Mucosa of descending colon (tissue), 3 donors: ENCODE measurements at places on chromosomes 1 and 21. TPM values are rescaled to one million over a fixed set of nuclear protein-coding genes. Genes with fewer than 3 reads are reported as not detected.

- no peak for DNase-seq
These were observed 31.3 kb upstream of the DNAJC11 start for GRCh38 chr1:6732942-6733341.

- DNase-seq = no peak
These were observed 152.3 kb downstream of the PCNX2 start for GRCh38 chr1:233143241-233143640.

- no peak for DNase-seq
These were observed 16.1 kb upstream of the FMOD start for GRCh38 chr1:203367057-203367456.

SLC45A1 gene
- 0.55 TPM for total RNA-seq

DNA sequence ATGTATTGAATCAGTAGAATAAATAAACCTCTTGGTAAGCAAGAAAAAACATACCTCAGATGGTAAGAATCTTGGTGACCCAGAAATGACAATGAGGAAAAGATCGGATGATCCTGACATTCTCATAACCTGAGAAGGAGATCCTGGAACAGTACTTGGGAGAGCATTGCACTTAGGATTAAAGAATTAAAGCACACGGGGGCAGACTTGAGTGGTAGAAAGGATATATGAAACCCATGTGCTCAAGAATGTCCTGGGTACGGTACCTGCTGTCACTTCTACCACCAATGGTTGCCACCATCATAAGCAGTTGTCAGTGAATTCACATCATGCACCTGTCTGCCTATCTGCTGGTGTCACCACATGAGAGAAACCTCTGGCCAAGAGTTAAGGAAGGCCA, 108.9 kb upstream of the GJB5 start:
- DNase-seq = no peak

HRNR gene
- total RNA-seq = not detected

- no peak for DNase-seq
These were observed 20.7 kb upstream of the SLC45A1 start for GRCh38 chr1:8297245-8297644.

DNA sequence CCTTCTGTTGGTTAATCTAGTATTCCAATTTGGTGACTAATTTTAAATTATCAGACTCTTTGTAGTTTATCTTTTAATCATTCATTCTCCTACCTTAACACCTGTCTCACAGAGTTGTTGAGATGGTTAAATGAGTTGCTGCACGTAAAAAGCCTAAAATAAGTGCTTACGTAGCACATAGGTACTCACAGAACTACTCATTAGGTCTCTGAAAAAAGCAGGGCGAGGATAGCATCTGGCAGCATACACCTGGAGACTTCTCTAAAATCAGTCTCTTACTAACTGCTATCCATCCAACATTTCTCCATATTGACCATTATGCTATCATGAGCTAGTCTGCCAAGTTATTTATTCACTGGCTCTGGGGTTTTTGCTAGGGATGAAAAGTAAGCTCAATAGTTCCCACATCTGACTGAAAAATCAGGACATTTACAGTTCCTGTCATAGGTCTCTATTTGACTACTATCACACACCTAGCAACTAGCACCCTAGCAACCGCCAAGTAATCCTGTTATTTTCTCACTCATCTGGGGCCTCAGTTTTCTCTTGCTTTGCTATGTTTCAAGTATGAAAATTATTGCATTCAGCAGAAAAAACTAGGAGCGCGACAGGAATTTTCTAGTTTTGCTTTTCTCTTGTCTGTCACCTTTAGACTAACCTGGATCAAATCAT, 11.2 kb downstream of the CSDE1 start:
- DNase-seq = no peak

- DNase-seq = peak; percentile 62
These were observed 17.3 kb downstream of the SLC9A1 start for GRCh38 chr1:27137544-27138075.

DNA sequence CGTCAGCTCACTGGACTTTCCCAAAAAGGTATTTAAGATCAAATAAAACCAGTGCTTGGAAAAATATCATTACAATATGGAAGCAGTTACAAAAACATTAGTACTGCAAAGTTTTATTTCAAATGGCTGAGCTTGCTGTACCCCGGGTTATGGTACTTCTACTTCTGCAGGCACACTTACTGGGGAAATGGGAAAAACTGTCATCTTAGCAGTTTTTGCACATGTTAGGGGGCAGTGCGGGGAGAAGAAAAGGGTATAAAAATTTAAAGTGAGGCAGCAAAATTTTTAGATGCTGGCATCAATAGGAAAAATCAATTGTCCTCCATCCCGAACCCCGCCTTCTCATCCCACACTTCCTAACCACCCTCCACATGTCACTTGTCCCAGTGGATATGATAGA, 133.4 kb downstream of the ATG4C start:
- no peak for DNase-seq

TARBP1 gene
- total RNA-seq = 23.5 TPM

- DNase-seq = no peak
These were observed 39.0 kb upstream of the MYSM1 start for GRCh38 chr1:58738876-58739275.

TSPEAR gene
- total RNA-seq = 0.28 TPM

DNA sequence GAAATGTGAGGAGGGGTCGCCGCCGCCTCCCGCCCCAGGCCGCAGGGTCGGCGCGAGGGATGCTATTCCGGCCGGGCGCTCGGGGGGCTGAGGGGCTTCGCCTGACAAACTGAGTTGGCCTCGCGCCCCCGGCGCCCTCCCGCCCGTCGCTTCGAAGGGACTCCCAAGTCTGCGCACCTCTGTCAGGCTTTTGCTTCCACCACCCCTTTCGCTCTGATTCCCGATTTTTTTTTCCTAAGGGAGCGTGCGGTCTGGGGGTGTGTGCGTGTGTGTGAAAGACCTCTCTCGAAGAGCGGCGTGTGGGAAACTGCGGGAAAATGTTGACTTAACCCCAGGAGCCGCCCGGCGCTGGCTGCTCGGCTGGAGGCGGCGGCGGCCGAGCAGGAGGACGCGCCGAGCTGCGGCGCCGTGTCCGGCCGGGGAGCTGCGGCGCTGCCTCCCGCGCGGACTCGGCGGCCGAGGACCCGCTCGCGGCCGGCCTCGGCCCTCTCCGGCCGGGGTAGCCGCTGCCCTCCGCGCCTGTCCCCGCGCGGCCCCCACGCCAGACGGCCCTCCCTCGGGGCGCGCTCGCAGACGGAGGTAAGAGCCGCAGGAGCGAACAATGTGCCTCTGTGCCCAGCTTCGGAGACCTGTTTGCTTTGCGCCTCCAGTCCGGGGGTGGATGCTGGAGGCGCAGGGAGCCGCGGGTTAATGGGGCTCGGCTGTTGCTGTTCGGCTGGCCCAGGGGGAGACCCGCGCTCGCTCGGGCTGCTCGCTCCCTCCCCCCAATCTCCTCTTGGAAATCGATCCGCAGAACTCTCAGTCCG, 1.1 kb downstream of the ADGRL2 start:
- peak; percentile 27 for DNase-seq

WDR77 gene
- 20.2 TPM for total RNA-seq
